Stimulated activated CD8-positive, alpha-beta memory T cell treated with anti-CD3 and anti-CD28 coated beads, Interleukin-7, amount 100 ng/mL, for 1 hour (primary cell): ENCODE measurements at places on chromosomes 7 and 10.
A peak's percentile ranks its signal among the peaks of the same experiment; 100 is the strongest.

- DNase-seq: no peak
Observed at GRCh38 chr7:38382684-38383083, 109.2 kb upstream of the TARP start.

DNA sequence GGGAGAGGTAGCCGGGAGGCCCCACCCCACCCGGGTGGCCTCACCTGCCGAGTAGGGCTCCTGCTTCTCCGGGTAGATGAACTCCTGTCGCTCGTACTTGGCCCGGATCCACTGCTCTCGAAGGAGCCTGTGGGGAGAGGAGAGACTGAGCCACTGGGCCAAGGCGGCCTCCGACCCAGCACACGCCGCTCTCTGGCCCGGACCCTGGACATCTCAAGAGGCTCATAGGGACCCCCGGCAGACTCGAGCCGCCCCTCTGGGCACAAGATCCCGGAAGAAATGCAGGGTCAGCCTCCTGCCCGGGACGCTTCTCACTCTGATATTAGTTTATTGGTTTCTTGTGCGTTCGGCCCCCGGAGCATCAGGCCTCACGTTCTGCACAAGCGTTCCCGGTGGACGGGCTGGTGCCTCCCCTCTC, 34.5 kb downstream of the ADAP1 start:
- DNase-seq: no peak

DNA sequence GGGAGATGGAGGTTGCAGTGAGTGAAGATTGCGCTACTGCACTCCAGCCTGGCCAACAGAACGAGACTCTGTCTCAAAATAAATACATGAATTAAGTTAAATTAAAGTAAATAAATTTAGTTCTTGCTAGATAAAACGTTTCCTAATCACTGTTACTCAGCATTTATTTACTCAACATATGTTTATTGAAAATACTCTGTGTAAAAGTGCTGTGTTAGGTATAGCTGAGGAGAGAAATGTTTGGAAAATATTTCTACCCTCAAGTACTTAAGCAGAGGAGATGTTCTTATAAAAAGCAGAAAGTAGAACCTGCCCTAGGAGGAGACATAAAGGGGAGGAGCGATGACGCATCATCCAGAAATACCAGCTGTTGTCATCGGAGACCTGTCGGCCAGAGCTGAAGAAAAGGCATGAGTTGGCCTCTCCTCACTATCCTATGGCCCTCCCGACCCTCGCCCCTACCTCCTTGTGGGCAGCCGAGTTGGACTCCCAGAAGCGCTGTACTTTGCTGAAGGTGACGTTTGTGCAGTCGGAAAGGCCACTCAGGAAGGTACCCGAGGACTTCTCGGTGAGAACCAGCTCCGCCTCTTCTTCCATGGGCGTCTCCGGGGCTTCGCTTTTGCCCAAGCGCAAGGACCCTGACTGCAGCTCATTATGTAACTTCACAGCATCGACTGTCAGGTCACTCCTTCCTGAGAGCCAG, 1.1 kb downstream of the RRP12 start:
- DNase-seq: no peak

GRCh38 chr10:86755740-86756510, 494 bp upstream of the BMPR1A start:
- peak; percentile 77 for DNase-seq

- no peak for DNase-seq
Observed at GRCh38 chr7:83648464-83649241, at the start of gene SEMA3E. Gene SEMA3E, minus strand, starts transcription at chr7:83649139.

GRCh38 chr10:80104066-80104926, 25.8 kb downstream of the TMEM254 start:
- no peak for DNase-seq

- DNase-seq: no peak
Observed at GRCh38 chr10:4470231-4470835, 355.7 kb upstream of the AKR1E2 start.

- DNase-seq: no peak
Observed at GRCh38 chr7:35624299-35625186, 70.4 kb downstream of the HERPUD2 start.

DNA sequence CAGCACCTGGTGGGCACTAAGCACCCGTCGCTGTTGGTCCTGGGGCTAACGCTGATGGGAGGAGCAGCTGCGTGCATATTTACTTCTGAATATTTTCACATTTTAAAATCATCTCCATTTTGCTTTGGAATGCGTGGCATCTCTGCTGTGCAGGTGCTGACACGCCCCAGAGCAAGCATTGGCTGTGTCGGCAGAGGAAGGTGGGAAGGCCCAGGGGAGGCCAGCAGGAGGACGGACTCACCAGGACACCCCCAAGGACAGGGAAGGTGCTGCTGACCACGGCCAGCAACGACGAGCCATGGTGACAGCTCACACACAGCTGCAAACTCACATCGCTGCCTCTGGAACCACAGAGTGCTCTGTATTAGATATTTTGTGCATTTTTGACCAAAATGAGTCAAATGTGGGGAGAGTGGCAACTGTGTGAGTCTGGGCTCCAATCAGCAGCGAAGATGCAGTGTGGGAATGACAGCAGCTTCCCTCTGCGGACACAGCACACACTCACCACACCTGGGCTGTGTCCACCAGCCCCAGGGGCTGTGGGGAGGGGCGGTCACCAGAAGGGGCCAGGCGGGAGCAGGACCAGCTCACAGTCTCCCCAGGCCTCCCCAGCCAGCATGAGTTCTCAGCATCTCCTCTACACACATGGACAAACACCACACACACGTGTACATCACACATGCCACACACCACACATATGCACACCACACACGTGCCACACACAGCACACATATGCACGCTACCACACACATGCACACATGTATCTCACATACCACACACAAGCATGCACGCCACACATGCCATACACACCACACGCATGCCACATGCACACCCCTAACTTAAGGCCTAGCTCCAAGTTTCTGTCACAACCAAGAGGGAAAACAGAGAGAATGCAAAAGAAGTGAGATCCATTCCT, 58.2 kb downstream of the PTPRN2 start:
- DNase-seq: no peak

DNA sequence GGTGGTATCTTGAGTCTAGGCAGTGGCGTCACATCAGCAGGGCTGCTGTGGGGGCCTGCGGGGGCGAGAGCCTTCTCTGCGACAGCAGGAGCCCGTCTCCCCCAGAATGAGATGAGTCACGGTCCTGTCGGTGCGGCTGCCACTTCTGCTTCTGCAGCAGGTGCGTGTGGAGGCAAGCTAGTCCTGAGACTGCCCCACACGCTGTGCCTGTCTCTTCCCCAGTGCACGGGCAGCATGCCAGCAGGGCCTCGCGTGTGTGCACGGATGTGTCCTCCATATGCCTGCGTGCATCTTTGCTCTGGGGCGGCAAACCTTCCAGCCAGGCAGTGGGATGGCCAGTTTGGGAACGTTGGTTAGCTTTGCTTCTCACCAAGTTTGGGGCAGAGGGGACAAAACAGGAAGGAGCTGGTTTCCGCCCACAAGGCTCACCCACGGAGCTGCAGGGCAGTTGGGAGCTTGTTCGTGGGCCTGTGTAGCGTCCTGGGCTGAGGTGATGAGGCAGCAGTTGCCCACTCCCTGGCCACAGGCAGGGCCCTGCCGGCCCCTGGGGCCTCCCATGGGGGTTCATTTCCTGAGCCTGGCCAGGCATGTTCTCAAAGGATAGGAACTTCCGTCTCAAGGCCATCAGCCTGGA, 60.8 kb upstream of the PPIF start:
- DNase-seq: peak; percentile 61

DNA sequence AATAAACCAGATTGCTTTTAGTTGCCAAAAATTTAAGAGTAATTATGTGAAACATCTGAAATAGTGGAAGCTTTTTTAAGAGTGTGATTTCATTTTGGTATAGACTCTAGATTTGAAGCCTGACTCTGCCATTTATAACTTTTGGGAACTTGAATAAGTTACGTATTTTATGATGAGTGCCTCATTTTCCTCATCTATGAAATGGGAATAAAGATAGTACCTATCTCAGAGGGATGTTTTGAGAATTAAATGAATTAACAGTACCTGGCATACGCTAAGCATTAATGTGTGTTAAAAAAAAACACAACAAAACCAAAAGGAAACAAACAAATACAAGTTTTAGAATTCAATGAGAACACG, 12.9 kb downstream of the PRKAR2B start:
- DNase-seq: no peak

DNA sequence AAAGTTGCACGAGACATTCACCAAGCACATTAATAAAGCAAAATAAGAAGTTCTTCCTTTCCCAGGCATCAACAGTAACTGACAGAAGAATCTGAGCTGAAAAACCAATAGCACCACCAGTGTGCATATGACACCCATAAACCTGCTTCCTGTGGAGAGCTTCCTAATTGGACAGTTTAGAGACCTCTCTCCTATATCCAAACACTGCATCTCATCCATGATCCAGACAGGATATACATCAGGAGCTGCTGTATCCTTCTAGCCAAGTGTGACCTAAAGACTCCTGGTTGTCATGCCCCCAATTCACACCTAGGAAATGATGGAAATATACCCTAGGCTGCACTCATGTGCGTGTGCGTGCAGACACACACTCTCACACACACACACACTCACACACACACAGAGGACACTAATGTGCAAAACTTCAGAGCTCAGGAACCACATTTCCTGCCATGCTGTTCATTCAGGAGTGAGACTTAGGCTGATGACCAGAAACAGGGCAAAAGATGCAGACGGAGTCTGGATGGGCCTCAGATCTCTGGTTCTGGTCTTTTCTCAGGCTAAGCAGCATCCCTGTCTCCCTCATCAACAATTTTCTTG, 58.0 kb downstream of the MAP3K8 start:
- DNase-seq: no peak

DNA sequence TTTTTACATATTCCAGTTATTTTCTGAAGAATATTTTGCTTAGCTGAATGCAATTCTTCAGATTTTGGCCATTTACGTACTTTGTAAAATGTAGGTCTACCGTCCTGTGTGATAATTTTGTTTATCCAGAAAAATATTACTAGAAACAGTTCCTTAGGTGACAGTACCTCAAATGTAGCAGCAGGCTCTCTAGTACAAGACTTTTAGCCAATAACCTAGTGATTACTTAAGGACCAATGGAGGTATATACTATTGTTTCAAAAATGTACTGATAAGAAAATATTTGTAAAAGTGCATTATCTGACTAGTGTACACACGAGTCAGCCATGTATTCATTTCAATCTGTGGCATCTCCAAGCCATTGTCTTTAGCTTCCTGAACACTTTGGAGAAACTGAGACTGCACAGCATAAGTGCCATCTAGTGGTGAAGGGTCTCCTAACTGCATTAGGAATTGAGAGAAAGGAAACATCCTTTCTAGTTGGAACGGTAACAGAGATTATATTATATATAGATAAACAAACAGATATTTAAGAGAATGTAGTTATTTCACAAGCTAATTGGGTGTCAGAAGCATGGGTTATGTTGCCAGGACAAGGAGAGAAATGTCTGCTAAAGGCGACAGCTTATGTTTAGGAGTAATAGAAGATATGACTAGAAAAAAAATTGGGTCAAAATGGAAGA, 23.7 kb downstream of the RTKN2 start:
- DNase-seq: no peak

- no peak for DNase-seq
Observed at GRCh38 chr10:78597796-78598555, 470.8 kb upstream of the ZMIZ1 start.

DNA sequence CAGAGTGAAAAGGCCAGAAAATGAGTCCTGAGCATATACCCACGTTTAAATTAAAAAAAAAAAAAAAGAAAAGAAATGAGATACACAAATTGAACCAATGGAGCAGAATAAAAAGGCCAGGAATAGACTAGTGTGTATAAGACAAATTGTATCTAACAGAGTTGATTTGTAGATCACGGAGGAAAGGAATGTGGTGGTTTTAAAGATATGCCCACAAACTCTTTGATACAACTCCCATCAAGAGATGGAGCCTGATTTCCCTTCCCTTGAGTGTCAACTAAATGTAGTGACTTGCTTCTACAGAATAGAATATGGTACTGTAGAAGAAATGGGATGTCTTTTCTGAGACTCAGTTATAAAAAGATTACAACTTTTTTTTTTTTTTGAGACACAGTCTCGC, 10.4 kb downstream of the SYPL1 start:
- DNase-seq: no peak

DNA sequence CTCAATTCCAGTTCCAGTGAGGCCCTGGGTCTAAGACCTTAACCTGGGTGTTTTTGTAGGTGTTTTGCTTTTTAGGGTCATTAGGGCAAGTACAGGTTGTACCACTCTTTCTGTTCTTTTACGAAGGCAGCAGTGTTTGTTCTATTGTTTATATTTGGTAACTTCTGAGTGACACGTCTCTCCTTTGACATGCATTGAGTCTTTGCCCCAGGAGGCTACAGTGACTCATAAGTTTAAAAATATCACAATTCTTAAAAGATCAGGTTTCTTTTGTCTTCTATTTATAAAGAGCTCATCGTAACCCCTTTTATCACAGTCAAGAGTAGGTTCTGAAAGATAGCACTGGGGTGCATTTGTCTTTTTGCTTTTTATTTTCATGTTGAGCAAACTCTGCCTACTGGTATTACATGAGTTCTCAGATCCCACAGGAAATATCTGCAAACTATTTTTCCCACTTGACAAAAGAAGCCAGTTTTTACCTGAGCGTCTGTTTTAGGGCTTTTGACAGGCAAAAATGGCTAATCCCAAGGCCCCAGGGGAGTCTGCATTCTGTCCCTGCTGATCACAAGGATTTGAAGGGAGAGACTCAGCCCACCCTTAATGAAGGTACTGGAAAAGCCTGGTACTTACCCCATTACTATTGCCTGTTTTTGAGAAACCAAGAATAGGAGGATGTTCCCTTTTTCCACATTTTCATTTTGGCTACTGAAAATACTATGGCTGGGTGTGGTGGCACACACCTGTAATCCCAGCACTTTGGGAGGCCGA, 7.9 kb downstream of the NUDT13 start:
- DNase-seq: no peak

DNA sequence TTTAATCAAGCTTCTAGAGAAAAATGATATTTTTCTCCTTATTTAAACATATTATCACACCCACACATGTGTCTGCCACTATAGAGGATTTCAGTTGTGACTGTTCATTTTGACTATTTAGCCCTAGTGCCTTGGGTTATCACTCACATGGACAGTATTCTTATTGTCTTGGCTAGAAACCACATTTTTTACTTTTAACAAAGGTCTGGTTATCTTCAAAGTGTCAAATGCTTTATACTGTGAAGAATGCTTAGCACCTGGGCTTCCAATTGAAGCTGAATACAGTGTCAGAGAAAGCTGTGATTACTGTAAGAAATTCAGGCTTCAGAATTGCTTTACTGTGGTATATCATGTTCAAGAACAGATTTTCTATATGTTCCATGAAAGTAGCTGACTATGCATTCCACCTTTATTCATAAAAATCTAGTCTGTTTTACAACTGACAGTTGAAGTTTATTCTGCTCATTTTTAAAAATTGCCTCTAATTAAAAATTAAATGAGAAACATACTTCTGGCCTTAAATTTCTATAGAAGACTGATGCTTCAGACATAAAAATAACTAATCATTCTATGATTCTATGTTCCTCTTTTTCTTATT, 278.6 kb downstream of the SEMA3D start:
- no peak for DNase-seq
